Activated CD4-positive, alpha-beta T cell treated with anti-CD3 and anti-CD28 coated beads, Interleukin-2, amount 10 ng/mL, durations not matched to agents 24 days and 14 days (primary cell): ENCODE measurements at places on chromosomes 7 and 10.

- peak; percentile 55 for DNase-seq
Measured at GRCh38 chr7:138750473-138750872, 47.3 kb upstream of the TMEM213 start.

DNA sequence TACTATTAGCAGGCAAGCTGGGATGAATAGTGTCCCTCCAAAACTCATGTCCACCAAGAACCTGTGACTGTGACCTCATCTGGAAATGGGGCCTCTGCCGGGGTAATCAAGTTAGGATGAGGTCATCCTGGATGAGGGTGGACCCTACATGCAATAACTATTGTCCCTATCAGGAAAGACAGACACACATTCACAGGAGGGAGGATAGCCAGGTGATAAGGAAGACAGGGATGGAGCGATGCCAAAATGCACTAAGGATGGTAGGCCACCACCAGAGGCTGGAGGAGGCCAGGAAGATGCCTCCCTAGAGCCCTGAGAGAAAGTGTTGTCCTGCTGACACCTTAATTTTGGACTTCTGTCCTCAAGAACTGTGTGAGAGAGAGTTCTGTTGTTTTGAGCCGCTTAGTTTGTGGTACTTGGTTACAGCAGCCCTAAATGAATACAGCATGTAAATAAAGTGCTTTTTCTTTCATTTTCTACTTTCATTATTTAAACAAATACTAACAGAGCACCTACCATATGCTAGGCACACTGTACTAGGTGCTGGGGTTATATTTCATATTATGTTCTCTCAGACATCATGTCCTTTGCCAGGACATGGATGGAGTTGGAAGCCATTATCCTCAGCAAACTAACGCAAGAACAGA, 111.9 kb downstream of the USP6NL start:
- DNase-seq: no peak

DNA sequence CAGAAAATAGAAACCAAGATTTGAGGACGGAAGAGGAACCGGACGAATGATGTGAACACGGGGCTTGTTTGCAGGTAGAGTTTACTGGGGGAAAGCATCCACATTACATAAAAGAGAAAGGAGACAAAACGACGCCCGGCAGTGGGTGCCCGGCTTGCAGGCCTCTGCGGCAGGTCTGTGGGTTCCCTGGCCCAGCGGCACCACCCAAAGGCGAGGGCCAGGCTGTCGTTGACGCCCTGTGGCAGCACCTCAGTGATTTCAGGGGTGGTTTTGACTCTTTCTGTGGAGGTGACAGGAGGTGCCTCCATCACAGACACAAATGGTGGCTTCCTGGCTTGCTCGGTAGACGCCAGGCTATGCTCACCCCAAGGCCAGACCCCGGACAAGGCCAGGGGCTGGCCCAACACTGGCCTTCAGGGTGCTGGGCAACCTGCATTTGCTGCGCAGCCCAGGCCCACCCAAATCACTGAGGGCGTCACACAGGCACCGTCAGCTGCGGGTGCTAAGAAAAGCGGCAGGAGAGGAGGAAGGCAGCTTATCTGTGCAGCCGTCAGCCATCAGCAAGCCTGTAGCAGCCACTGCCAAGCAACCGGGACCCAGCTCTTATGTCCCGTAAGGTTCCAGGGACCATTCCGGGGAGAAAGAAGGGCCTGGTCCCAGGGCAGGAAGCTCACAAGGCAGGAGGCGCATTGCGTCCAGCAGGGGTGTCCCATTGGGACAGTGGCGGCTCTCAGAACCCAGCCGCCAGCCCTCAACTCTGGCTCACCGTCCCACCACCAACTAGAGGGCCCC, 230.3 kb downstream of the PTPRN2 start:
- no peak for DNase-seq

DNA sequence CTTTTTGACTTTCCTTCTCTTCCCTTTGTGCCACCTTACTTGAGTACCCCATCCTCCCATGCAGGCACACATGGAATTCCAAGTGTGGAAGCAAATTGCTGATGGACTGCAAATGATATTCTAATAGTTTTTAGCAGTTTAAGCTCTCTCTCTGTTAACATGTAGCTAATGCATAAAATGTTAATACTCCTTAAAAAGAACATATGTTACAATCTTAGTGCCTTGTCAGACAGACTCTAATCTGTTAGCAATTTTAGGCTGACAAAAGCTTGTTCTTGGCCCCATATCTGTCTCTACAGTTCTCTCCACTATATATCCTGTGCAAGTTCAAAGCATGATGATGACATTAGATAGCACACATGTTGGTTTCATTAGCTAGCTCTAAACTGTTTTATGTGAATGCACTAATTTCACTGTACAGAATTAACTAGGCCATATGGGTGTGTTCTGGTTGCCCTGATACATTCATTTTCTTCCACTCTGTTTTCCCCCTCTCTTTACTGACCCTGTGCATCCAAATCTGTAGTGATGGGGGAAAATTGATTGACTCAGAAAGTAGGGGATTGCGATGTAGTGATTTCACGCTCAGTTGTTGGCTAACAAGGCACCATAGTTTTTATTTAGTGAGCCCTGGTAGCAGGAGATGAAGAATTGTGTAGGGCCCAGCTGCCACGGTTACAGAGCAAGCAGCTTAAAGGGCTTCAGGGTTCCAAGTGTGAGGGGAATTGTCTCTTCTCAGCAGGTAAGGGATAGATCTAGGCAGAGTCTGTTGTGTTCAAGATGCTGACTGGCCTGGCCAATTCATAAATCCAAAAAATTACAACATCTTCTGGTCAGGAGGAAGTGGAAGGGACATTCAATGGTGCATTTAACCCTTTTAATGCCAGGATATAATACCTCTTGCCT, 114.6 kb upstream of the FZD1 start:
- DNase-seq: no peak

- DNase-seq: no peak
Measured at GRCh38 chr10:75957314-75958120, 526.1 kb downstream of the LRMDA start.

DNA sequence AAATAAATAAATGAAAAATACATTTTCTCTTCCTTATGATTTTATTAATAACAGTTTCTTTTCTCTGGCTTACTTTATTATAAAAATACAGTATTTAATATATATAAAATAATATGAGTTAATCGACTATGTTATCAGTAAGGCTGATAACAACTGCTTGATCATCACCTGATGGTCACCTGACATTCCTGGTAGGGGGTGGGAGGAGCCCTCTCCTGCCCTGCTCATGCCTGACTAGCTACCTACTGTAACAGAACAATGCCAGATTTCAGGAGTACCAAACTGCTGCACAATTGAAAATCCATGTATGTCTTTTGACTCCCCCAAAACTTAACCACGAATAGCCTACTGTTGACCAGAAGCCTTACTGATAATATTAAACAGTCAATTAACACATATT, 1.3 kb upstream of the APBB1IP start:
- DNase-seq: no peak

- DNase-seq: peak; percentile 58
Measured at GRCh38 chr7:90629297-90629918, 33.3 kb downstream of the CDK14 start.

GRCh38 chr7:11193131-11193867, 219.6 kb downstream of the PHF14 start:
- DNase-seq: no peak

GRCh38 chr7:64611717-64612116, 48.8 kb upstream of the ZNF680 start:
- DNase-seq: no peak

- no peak for DNase-seq
Measured at GRCh38 chr7:135666846-135667245, 4.5 kb downstream of the STMP1 start.

GRCh38 chr10:74078037-74078436, 72.6 kb downstream of the AP3M1 start:
- DNase-seq: peak; percentile 58

- peak; percentile 37 for DNase-seq
Measured at GRCh38 chr10:42836096-42836495, 53.5 kb downstream of the BMS1 start.

- no peak for DNase-seq
Measured at GRCh38 chr7:135843214-135843613, 94.6 kb upstream of the FAM180A start.

- DNase-seq: no peak
Measured at GRCh38 chr10:25614652-25615051, 319.4 kb upstream of the MYO3A start.

DNA sequence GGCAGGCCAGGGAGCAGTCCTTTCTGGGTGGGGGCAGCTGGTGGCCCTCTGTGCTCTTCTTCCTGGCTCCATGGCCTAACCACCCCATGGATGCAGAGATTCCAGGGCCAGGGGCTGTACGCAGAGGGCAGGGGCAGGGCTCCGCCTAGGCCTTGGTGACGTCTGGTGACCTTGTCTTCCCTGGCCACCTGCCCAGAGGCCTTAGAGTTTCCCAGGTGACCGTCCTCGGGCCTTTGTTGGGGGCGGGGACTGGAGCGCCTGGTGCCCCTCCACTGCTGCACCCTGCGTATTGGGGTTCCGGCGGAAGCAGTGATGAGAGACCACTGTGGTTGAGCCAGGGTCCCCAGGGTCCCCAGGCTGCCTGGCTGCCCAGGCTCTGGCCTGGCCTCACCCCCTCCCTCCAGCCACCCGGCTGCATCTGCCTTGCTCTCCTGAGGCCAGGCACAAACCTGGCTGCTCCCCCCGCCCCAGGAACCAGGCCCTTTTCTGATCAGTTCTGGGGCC, 10.3 kb downstream of the PWWP2B start:
- DNase-seq: no peak

DNA sequence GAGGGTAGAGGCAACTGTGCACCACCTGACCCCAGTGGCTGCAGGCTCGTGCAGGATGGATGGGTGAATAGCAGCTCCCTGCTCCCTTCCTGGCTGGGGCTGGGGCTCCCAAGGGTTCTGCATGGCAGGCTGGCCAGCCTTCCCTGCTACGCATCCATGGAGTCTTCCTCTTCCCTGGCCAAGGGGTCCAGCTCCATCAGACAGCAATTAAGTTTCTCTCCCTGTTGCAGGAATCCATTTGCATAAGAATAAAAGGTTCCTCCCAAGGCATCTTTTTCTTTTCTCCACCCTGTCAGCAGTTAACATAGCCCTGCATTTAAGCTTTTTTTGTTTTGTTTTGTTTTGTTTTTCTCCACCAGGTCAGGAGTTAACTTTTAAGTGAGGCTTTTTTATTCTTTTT, 10.0 kb upstream of the CPA2 start:
- DNase-seq: no peak

- DNase-seq: no peak
Measured at GRCh38 chr7:114740095-114740494, 181.8 kb upstream of the MDFIC start.

DNA sequence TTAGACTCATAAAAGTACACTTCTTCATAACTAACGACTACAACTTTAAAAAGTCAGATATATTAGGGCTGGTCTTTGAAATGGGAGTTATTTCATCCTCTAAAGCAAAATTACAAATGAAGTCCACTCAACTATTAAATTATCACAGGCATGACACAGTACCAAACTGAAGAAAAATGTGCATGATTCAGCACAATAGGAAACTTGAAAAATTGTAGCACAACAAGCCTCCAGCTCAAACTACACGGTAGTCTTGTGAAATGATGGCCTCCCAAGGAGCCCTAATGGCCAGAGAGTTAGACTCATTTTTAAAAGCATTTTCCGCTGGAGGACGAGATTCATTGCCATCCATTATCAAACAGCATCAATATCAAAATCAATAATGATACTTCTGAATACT, 76.4 kb downstream of the MAGI2 start:
- DNase-seq: no peak

GRCh38 chr7:51140199-51141164, 176.1 kb downstream of the COBL start:
- no peak for DNase-seq

- DNase-seq: no peak
Measured at GRCh38 chr10:74328388-74328787, 177.4 kb downstream of the ADK start.

DNA sequence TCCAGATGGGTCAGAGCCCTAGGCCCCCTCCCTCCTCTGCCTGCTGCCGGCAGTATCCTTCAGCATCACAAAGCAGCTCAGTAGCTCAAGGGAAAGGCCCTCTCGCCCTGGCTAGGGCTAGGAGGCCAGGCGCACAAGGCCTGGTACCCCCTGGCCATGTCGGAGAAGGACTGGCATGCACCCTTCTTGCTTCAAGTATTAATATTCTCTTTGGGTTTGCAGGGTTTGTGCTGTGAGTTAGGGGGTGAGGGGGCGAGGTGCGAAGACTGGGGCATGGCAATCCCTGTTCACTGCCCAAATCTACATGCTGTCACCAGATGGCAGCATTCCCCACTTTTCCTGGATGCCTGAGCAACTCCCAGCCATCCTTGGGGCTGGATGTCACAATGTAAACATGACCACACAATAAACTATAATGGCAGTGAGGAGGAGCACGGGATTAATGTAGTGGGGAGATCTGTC, 105.2 kb downstream of the NEURL1 start:
- DNase-seq: no peak

DNA sequence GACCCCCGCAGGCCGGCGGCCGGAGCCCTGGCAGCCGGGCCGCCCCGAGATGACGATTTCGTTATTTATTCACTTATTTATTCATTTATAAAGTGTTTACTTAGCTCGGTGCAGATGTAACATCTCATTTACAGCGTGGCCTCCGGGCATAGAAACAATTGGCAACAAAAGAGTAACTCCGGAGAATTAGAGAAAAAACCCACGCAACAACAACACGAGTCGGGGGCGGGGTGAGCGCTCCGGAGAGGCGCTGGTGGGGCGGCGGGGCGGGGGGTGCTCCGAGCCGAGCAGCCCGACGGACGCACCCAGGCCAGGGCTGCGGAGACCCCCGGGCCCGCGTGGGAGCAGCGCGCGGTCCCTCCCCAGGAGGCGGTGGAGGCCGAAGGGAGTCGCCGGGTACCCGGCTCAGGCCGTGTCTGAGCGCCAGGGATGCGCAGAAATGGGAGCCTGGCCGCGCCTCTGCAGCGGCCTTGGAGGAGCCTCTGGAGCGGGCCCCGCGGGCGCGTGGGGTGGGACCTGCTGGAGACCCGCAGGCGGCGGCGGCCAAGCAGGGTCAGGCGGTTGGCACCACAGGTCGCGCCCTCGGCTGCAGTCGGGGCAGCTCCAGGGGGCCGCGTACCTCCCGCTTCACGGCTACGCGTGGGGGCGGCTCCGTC, 14.3 kb downstream of the UNCX start:
- DNase-seq: peak; percentile 60

GRCh38 chr7:40782836-40783235, 648.0 kb downstream of the SUGCT start:
- DNase-seq: no peak

- peak; percentile 84 for DNase-seq
Measured at GRCh38 chr10:86688398-86688921, 20.1 kb downstream of the LDB3 start.

GRCh38 chr7:68971634-68972340, 626.5 kb upstream of the AUTS2 start:
- DNase-seq: no peak

- no peak for DNase-seq
Measured at GRCh38 chr10:28959850-28960501, 282.7 kb downstream of the BAMBI start.

DNA sequence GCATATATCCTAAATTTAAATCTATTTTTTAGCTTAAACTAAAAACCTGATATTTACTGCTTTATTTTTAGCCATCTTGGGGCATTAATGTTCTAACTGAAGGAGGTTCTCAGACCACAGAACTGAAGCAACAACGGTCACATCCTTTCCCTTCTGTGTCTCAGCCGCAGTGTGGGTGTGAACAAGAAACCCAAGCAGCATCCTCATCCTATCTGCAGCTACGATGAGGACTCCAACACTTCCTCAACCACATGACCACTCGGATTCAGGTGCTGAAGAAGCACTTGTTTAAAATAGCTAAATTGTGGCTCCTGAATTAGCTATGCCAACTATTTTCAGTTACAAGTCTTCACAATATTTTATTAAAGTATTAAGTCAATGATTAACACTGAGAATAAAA, 5.3 kb downstream of the ESYT2 start:
- DNase-seq: peak; percentile 91
